NCI-H510A treated with DMSO at 0.1 percent for 48 hours (cell line): ENCODE measurements at places on chromosomes 4 and X.

GRCh38 chr4:139828966-139829664 is 163.5 kb downstream of the MGST2 start:
- no peak for DNase-seq

GRCh38 chrX:17370191-17370590 is 4.8 kb upstream of the NHS start:
- DNase-seq: no peak

DNA sequence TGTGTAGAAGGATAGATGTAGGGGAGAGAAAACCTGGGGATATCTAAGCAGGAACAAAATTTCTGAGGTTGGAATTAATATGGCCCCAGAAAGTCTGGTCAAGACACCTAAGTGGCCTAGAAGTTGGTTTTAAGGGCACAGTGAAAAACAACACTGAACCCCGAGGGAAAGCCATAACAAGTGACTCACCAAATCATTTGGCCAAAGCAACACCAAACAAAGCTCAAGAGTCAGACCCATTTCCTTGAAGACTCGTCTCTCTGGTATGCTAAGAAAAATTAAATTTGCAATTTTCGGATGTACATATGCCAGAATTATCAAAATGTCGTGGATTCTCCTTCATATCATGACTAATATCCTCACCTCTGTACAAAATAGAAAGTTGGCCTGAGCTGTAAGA is 162.9 kb downstream of the SMIM20 start:
- DNase-seq: no peak

- DNase-seq: no peak
These were observed 709 bp downstream of the GPAT3 start for GRCh38 chr4:83536362-83537272.

DNA sequence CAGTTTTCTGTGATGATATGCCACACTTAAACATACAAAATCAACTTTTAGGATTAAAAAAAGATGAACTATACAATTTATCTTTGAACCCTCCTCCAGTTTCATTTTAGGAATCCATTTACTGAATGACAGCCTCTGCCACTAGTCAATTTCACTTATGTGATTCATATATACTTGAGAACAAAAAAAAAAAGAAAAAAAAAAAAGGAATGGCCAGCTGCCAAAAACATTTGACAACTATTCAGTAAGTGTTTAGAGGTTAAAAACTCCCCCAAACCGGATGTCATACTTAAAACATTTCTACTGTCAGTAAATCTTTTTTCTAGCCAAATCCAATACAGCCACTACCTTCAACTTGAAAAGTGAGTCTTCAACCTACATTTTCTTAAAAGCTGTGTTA is 266.7 kb upstream of the MAGEB2 start:
- no peak for DNase-seq

DNA sequence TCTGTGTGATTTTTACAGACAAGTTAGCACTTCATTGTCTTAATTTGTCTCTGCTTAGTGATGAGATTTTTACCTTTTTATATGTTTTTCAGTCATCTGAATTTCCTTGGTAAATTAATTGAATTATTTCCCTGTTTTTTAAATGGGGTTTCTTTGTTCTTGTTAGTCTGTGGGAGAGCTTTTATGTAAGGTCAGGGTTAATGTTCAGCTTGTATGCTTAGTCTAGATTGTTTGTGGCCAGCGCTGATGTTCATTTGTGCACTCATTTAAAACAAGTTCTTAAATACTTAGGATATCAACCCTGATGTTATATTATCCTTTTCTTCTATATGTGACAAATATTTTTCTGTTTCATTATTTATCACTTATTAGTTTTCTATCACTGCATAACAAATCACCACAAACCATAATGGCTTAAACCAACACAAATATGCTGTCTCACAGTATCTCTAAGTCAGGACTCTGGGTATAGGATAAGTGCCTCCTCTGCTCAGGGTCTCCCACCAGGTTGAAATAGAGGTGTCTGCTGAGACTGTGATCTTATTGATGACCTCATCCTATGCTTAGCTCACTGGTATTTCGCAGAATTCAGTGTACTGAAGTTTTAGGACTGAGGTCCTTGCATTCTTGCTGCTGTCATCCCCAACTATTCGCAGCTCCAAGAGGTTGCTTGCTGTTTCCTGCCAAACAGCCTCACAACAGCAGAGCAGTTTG is 53.2 kb downstream of the ATP10D start:
- no peak for DNase-seq

- peak; percentile 30 for DNase-seq
These were observed 7.6 kb downstream of the FABP2 start for GRCh38 chr4:119314356-119314755.

GRCh38 chrX:64186974-64187761 is 18.3 kb downstream of the AMER1 start:
- DNase-seq: no peak

DNA sequence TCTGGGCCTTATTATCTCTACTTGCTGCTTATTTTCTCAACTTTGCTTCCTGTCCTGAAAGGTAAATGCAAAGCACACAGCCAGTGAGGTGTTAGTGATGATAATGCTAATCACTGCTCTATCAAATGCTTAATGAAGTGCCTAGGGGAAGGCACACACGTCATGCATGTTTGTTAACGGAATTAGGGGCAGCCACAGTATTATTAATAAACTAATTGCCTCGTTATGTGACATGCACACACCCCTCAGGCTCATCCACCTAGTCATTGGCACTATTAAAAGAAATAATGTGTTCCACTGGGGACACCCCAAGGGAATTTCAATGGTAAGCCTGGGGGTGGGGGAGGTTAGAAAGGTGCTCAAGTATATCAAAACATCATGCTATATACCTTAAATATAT is 125.2 kb downstream of the GUCY2F start:
- DNase-seq: no peak

- no peak for DNase-seq
These were observed 6.2 kb downstream of the SORCS2 start for GRCh38 chr4:7198440-7199128.

DNA sequence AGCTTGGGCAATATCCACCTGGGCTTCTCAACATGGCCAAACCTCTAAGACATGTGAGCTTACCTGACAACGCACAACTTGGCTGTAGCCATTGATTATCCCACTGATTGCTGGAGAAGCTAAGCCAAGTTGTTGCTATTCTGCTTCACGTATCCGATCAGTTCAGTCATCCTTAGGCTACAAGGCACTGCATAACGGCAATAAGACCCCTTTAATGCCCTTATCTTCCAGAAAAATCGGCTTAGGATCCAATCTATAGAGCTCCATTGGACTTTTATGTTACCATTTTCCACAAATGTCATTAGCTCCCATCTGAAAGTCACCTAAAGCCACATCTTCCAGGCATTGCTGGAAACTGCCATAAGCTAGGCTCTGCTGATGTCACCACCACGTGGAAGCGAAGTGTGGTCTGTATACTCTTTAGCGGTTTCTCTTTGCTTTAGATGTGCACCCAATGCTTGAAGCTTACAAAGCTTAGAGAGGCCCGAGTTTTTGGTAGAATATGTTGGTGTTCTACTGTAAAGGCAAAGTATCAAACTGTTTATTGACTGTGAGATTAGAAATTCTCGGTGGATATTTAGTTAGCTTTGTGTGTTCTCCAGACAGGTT is 163.1 kb downstream of the CPE start:
- DNase-seq: no peak

DNA sequence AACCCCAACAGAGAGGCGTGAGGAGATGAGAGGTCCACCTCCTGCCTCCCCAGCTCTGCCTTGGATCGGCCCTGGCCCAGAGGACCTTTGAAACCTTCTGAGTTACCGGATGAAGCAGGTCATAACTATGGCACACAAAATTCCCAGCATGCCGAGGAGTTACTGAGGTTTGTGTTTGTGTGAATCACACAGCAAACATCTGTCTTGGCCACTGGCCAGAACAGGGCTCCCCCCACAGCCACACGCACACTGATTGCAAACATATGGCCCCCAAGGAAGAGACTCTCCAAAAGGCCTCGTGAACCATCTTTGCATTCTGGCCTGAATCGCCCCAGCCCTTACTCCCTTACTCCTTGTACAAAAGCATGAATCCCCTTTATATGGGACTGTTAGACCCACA is 18.9 kb downstream of the RPS4X start:
- DNase-seq: no peak

DNA sequence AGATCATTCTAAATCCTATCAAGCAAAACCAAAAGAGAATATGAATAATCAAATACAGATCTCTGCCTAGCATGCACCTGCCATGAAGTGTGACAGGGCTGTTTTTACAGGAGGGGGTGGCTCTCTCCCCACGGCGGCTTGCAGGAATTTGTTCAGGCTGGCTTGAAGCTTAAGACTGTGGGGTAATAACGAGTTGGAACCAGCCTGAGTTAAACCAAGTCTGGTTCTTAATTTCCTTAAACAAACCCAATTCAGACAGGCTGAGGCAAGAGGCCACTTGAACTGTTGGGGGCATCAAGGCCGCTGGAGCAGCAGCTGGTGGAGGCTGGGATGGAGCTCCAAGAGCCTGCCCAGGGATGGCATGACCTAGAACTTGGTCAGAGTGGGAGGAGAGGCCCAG is 45.1 kb upstream of the LGI2 start:
- DNase-seq: no peak

- DNase-seq: no peak
These were observed 57.4 kb upstream of the GRID2 start for GRCh38 chr4:92246384-92246783.

DNA sequence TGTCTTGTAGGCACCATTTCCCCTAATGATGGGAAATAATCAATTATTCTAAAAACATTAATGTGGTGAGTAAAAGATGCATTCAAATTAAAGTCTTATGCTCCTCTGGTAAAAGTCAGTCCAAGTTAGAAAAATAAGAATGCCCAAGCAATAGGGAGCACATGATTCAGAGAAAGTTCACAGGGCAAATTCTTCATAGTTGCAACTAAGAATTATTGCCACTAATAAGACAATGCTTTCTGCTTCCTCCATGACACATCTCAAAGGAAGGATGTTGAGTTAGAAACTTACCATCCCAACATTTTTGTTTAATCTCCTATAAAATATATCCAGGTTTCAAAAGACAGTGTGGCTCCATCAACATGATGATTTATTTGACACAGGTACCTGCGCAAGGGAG is 26.3 kb downstream of the PHOX2B start:
- DNase-seq: no peak
